Keratinocyte (primary cell): ENCODE measurements at places on chromosomes 4 and X. TPM values are rescaled to one million over a fixed set of nuclear protein-coding genes. Genes with fewer than 3 reads are reported as not detected.

DNA sequence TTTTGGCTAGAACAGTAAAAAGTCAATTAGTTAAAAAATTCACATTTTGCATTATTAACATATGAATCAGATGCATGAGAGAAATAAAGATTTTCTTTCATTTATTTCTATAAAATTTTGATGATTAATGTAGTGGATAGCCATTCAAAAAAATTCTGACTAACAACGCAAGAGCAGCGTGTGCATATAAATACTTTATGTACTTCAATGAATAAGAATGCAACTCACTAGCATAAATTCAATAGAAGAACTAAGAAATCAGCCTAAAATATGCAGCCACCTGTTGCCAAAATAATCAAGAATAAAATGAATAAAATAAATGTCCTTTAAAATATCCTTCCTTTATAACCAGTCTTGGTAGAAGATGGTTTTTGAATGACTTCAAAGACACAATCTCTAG is 471.9 kb downstream of the PDGFC start:
- no peak for DNase-seq

Gene COL25A1
- polyA plus RNA-seq = 0.01 TPM in 1 of 3 replicates, not detected in the others

DNA sequence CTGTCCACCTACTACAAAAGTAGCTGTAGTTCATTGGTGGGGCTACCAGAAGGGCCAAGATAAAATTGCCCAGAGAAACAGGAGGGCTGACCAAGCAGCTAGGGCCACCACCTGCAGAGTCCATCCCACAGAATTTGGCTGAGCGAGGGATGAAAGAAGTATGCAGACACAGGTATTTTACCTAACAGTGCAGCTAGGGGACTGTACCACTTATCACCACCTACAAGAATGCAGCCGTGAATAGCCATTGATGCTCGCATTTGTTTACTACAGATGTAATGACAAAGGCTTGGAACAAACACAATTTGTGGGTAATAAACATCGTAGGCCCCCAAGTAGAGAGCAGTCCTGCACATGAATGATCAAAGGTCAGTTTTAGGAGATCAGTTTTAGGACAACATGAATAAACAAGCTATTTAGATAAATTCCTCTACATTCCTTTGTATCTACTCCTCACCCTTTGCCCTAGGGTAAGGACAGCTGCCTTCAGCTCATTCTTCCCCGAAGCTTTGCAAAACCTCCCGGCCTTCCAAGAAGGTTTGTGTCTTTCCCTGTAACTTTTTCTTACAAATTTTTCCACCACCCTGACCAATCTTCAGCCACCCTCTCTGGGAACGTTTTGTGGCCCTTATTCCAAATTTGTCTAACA is 49.5 kb downstream of the ZNF718 start:
- no peak for DNase-seq

Gene WWC2
- 10.6 to 15.4 TPM (median 15.1 TPM) in 3 replicates for polyA plus RNA-seq

Gene PLXNB3
- 7.2 to 14.4 TPM (median 8.6 TPM) in 3 replicates for polyA plus RNA-seq

DNA sequence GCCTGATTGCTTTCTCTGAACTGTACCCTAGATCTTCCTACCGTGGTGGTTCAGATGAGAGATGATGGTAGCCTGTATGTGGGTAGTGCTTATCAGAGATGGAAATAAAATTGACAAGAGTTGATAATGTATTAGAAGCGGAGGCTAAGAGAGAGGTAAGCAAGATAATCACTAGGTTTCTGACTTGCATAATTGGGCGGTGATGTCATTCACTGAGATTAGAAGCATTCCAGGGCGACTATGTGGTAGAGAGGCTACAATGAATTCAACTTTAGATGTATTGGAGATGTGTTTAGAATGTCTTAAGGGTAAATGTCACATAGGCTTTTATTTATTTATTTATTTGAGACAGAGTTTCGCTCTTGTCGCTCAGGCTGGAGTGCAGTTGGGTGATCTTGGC is 415 bp upstream of the TENM3 start:
- no peak for DNase-seq

DNA sequence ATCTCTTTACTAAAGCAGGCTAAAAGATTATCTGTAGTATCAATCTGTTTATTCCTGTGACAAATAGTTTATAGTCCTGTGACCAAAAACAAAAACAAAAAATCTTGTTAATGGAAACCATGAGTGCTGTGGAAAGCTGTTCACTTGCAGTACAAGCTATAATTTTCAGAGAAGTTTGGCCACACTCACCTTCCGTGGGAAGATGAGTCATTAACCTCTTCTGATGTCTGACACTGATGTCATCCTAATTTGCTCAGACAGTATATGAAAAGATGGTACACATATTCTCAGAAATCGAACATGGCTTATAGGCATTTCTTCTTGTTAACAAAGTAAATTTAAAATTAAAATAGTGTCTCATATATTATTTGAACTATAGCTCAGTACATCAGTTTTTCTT is 19.9 kb upstream of the ENPP6 start:
- no peak for DNase-seq

DNA sequence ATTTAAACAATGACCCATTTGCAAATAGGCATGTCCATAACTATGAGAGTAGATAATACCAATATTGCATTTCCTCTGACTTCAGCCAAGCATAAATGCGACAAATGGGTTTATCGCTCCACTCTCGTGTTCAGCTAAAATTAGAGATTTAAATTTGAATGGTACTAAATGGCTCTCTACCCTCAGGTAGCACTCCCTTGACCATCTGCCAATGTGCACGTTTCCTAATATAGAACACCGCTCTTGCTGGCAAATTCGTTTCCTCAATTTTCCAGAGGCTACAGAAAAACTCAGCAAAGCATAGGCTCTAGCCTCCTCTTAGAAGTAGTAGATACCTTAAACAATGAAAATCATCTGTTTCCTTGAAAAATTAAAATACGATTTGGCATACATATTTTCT is 251.6 kb downstream of the ADGRA3 start:
- no peak for DNase-seq

Gene NR3C2
- 0.65 to 1.8 TPM (median 1.5 TPM) in 3 replicates for polyA plus RNA-seq

Gene TLR7
- 0.01 TPM in 1 of 3 replicates, not detected in the others for polyA plus RNA-seq

GRCh38 chr4:1360423-1361283 is 13.6 kb downstream of the UVSSA start:
- no peak for DNase-seq

- DNase-seq = no peak
Observed at GRCh38 chr4:77564231-77564630, 41.4 kb upstream of the CXCL13 start.

DNA sequence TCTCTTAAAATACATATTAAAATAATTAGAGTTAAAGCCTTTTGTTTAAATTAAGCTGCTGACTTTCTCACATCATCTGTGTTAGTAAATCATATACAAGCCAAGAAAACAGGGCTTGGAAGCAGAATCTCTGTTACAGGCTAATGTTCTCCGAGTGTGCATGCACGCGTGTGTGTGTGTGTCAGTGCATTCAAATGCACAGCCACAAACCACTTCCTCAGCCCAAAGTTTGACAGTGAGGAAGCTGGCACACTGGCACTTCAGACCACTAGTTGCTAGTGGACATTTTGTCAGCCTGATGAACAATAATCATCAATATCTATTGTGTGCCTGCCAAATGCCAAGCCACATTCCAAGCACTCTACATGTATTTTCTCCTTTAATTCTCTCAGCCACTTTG is 5.6 kb downstream of the MAOB start:
- DNase-seq = no peak

GRCh38 chrX:44451056-44451455 is 91.6 kb downstream of the FUNDC1 start:
- no peak for DNase-seq

Gene ITGB1BP2
- polyA plus RNA-seq = 0.42 to 1.0 TPM (median 0.44 TPM) in 3 replicates

Gene SETD7
- 14.2 to 18.8 TPM (median 15.8 TPM) in 3 replicates for polyA plus RNA-seq

DNA sequence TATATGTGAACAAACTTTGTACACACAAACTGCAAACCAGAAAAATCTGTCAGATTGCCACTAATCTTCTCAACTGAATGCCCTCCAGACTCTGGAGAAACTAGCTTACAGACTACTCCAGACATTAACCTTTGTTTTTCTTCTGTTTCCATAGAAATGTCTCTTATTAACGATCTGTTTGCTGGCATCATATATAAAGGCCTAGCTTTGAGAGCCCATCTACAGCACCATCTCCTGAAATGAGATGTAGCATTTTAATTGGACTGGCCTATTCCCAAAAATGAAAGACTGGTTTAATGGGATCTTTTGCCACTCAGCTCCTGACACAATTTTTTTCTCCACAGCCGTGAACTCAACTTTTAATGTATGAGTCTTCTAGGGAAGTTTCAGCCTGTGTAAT is 266.0 kb upstream of the IL1RAPL1 start:
- no peak for DNase-seq

GRCh38 chr4:60134099-60134498 is 1066.0 kb upstream of the ADGRL3 start:
- no peak for DNase-seq

Gene DIPK2B
- polyA plus RNA-seq = not detected in 3 replicates
